GM23338 (cell line): ENCODE measurements at places on chromosomes 11 and 22.

- DNase-seq = no peak
Observed at GRCh38 chr22:17096071-17096470, 11.3 kb downstream of the IL17RA start.

DNA sequence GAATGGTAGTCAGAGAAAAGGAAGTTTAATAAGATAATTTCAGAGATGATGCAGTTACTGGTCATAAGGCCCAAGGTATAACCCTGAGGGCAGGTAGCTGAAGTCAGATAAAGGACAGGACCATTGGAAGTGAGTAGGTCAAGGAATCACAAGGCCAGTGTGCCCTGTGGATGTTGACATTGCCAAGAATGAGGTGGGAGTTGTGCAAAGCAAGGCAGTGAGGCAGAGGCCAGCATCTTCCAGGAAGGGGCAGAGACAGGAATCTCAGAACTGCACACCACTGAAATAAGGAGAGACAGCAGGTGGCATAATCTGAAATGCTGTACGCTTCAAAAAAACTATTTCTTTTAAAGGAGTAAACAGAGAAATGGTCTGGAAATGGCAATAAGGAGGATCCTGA is 61.4 kb downstream of the ABTB2 start:
- DNase-seq = no peak

GRCh38 chr11:122265981-122266380 is 150.0 kb upstream of the BLID start:
- DNase-seq = no peak

GRCh38 chr11:126963115-126963514 is 37.5 kb downstream of the KIRREL3 start:
- no peak for DNase-seq

DNA sequence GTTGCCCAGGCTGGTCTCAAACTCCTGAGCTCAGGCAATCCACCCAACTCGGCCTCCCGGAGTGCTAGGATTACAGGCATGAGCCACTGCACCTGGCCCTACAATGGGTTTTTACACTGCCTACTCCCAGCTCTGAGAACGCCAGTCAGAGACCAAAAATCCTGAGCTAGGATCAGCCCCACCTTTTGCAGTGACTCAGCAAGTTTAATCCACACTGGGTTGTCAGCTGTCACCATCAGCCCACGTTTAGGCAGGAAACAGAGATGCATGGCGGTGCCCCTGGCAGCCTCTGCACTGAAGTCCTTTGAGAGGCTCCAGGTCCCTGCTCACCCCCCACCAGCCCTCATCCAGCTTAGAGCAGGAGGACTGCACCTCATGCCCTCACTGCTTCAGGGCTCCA is 117.6 kb downstream of the ARHGAP8 start:
- peak; percentile 29 for DNase-seq
